ENCODE measurements at places on chromosomes 1 and 21.

DNA sequence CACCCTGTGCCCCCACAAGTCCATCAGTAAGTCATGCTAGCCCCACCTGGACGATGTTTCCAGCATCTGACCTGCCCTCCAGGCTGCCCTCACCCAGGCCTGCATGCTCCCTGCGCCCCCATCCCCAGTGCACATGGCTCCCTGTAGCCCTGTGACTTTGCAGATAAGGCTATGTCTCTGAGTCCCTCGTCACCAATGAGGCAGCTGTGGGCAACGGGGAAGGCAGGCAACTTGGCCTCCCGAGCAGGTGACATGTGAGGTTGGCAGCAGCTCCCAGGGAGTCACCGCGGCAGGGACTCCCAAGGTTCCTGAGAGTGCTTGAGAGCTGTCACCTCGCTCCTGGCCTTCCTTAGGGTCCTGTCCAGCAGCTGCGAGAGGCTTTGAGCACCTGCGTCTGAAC, 32.4 kb upstream of the AGPAT3 start:
- DNase-seq = no peak

GRCh38 chr1:194447636-194448035, 1261.2 kb upstream of the B3GALT2 start:
- no peak for DNase-seq

- DNase-seq = no peak
Measured at GRCh38 chr1:244782056-244782455, 53.4 kb upstream of the COX20 start.

DNA sequence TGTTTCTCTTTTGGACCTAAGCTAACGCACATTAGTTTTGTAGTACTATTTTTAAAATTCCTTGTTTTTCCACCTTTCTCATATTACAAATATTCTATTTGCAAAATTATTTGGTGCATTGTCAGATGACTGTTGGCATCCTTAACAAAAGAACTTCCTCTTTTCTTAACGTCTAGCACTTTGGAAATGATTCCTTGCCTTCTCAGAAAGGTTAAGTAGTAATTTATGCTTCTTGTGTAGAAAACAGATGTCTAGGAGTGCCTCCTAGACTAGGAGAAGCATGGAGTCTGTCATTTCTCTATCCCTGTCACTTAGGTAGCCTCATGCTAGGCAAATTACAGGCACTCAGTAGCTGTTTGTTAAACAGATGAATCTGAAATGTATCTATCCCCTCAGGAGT, 64.4 kb downstream of the HSPA13 start:
- DNase-seq = no peak

- no peak for DNase-seq
Measured at GRCh38 chr1:70487459-70487815, 76.4 kb downstream of the CTH start.

DNA sequence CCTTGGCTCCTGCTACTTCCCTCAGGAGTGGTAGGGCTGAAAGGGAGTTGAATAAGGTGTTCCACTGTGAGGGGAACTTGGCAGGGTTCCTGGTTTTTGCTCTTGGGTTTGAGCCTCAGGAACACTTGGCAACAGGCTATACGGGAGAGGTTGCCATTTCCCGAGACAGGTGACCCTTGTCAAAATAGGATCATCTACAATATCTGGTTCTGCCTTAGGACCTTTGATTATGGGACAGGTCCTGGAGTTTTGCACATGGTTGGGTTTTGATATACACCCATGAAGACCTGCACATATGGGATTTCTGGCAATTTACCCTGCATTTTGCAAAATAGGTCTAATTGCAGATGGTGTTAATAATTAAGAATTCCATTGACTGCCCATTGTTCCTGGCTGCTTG, 31.1 kb downstream of the YY1AP1 start:
- DNase-seq = no peak

DNA sequence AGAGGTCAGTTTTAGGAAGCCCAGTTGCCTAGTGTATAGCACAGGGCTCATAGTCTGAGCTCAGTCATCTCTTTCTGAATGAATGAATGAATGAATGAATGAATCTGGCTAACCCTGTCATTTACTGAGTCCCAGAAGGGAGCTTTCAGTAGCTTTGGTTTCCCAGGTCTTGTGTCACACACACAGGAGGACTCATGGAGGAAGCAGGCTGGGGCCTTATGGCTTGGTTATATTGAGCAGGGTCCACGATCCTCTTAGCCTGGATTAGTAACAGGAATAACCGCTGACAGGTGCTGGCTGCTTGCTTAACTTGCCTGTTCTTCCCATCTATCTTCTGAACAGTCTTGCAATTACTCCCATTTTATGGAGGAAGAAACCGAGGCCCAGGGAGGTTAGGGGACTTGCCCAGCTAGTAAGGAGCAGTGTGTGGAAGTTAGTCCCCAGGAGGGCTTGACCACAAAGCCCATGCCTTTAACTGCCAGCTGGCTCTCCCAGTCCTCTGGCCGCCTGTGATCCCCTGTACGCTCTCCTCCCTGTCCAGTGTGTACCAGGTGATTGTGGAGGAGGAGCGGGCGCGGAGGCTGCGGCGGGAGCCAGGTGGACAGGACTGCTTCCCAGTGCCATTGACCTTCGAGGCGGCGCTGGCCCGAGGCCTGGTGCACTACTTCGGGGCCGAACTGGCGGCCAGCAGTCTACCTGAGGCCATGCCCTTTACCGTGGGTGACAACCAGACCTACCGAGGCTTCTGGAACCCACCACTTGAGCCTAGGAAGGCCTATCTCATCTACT, 46.0 kb downstream of the PTPRU start:
- no peak for DNase-seq

DNA sequence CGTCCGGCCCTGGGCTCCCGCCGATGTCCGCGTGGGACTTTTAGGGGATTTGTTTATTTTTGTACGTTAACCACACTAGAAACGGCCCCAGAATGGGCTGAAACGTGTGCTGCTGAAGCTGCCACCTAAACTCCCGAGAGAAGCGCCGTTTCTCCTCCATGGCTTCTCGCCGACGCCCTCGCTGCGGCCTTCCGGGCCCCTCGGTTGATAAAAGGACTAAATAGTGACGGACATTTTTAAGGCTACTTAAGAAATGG, 678 bp upstream of the PTTG1IP start:
- DNase-seq = no peak

DNA sequence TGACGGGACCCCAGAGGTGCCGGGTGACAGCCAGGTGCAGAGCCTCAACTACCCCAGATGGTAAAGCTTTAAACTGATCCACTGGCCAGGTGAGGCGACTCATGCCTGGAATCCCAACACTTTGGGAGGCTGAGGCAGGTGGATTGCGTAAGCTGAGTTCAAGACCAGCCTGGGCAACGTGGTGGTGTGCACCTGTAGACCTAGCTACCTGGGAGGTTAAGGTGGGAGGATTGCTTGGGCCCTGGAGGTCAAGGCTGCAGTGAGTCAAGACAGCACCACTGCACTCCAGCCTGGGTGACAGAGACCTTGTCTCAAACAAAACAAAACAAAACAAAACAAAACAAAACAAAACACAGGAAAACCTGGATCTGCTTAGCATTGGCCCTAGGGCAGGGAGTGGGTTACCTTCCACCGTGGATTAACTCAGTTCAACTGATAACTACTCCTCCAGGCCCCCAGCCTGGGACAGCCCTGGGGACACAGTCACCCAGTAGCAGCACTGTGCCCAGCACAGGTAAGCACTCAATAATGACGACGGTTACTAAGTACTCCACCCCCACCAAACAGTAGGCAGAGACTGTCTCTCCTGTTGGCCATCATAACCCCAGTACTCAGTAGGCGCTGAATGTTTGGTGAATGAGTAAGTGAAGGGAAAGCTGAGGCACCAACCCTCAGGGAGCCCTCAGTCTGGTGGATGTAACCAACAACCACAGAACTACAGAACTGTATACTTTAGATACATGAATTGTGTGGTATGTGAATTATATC, 21.6 kb downstream of the SLC66A1 start:
- DNase-seq = no peak

GRCh38 chr1:39882152-39882551, 1.2 kb downstream of the TRIT1 start:
- DNase-seq = no peak

GRCh38 chr21:29321932-29322928, 23.5 kb downstream of the BACH1 start:
- no peak for DNase-seq

GRCh38 chr1:182283746-182284544, 107.6 kb downstream of the GLUL start:
- no peak for DNase-seq

GRCh38 chr1:53536606-53537005, 77.4 kb downstream of the DMRTB1 start:
- no peak for DNase-seq

GRCh38 chr21:41169701-41170100, 1.7 kb downstream of the BACE2 start:
- no peak for DNase-seq

DNA sequence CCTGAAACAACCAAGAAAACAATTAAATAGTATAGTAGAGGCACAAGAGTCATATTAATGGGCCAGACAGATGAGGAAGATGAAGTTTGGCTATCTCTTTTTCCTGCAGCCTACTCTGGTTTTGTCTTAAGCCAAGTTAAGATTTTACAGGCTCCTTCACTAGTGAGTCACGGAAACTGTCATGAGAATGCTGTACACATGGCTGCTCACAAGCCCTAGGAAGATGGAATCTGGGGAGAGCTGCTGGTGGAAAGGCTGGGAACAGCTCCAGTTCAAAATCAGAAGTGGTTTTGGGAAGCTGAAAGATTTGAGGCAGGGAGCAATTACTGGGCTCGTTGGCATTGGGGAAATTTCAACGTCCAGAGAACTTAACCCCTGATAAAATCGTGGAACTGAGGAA, 46.4 kb upstream of the S1PR1 start:
- no peak for DNase-seq

GRCh38 chr21:31225713-31226112, 118.3 kb downstream of the TIAM1 start:
- no peak for DNase-seq
